ENCODE measurements at places on chromosomes 3 and 15. TPM values are rescaled to one million over a fixed set of nuclear protein-coding genes. Genes with fewer than 3 reads are reported as not detected.

Gene SRGAP3
- polyA plus RNA-seq = 0.54 TPM

Gene NMB
- polyA plus RNA-seq = 2.2 TPM

DNA sequence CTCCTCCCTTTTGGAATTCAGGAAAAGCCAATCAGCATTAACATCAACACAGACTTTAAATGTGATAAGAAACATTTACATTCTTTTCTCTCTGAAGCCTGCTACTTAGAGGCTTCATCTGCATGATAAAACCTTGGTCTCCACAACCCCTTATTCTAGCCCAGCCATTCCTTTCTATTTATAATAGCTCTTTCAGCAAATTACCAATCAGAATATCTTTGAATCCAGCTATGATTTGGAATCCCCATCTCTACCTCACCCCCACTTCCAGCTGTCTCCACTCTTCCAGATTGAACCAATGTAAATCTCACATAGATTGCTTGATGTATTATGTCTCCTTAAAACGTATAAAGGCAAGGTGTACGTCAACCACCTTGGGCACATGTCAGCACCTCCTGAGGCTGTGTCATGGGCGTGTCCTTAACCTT, 139.7 kb downstream of the TUSC7 start:
- DNase-seq = no peak

- no peak for DNase-seq
These were observed 4.8 kb upstream of the NR2F2 start for GRCh38 chr15:96325541-96326327.

GRCh38 chr3:7340795-7341194, 479.9 kb downstream of the GRM7 start:
- no peak for DNase-seq

- no peak for DNase-seq
These were observed 50.2 kb downstream of the CHP1 start for GRCh38 chr15:41281236-41281635.

All from spleen (tissue), 13 donors.